ENCODE measurements at places on chromosomes 6 and 20.

GRCh38 chr20:53513489-53514298 lies 79.9 kb downstream of the ZNF217 start:
- no peak for DNase-seq

DNA sequence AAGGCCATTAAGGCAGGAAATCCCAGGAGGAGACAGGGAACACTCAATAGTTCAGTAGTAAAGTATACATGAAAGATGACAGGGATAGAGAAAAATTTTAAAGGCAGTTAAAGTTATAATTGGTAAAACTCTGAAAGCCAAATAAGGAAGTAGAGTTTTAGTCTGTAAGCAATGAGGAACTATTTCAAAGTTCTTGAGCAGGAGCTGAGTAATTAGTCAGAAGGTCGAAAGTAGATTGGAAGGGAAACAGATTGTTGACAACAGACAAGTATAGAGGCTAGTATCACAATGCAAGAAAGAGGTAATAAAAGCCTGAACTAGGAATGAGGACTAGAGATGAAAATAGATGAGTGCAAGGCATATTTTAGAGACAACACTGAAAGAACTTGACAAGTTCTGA lies 150.3 kb downstream of the CDK19 start:
- DNase-seq, result no peak

GRCh38 chr20:63315731-63316491 lies 22.9 kb downstream of the COL20A1 start:
- no peak for DNase-seq

- no peak for DNase-seq
These were observed 88.4 kb upstream of the PDE10A start for GRCh38 chr6:165751486-165751885.

DNA sequence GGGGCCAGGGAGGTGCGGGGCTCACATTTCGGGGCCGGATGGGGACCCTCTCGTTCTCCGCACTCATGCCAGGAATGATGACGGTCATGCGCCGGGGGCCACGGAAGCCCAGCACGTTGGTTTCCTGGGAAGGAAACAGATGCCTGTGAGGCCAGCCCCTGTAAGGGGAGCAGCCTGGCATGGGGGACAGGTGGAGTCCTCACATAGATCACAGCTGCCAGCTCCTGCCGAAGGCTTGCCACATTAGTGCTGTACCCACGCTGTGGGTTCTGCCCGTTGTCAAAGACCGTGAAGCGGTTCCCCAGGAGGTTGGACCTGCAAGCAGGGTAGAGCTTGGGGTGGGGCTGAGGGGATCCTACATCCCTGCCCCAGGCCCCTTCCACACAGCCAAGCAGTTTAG lies 6.7 kb upstream of the TEAD3 start:
- DNase-seq, result no peak

DNA sequence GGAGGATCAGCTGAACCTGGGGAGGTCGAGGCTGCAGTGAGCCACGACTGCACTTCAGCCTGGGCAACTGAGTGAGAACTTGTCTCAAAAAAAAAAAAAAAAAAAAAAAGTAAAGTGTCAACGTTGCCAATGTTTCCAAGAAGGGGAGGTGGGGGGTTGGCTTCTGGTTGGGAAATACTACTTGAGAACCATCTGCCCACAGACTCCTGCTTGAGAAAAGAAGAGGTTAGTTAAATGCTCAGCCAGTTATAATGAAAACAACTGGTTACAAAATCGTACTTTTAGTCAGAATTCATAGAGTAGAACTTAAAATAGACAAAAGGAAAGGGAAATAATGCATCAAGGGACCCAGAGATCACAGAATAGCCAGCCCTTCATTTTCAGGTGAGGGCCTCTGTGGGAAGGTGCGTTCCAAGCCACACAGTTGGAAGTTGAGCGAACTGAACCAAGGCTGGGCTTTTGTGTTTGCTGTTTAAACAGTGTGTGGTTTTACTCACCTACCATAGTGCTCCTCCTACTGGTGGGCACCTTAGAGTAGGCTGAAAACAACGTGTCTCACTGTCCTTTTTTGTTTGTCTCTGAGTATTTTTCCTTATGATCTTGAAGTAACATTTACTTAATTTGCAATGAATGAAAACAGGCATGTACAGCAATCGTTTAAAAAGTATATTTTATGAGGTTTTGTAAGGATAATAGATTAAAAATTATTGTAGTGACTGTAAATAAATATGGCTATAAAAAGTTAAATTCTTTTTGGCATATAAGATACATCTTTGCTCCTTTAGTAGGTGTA lies 200.7 kb downstream of the BCAS1 start:
- DNase-seq, result peak; percentile 74

DNA sequence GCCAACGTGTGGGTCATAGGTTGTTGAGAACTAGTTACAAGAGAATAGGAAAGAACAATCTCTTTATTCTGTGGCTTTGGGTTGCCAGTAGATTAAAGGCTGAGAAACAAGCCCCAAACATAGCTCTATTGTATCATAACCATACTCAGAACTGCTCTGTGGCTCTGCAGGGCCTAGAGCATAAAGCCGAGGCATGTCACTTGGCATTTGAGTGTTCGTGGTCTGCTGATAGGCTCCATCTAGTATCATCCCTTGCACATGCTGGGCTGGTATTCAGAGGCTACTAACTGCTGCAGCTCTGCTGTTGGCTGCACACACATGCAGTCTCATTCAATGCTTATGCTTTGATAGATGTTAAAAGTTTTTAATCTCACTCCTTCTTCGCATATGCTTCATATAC lies 157.9 kb downstream of the OGFRL1 start:
- no peak for DNase-seq

GRCh38 chr6:162845972-162846371 lies 118.2 kb downstream of the PACRG start:
- DNase-seq, result no peak

- DNase-seq, result no peak
These were observed 129.7 kb downstream of the PLG start for GRCh38 chr6:160831739-160832138.

DNA sequence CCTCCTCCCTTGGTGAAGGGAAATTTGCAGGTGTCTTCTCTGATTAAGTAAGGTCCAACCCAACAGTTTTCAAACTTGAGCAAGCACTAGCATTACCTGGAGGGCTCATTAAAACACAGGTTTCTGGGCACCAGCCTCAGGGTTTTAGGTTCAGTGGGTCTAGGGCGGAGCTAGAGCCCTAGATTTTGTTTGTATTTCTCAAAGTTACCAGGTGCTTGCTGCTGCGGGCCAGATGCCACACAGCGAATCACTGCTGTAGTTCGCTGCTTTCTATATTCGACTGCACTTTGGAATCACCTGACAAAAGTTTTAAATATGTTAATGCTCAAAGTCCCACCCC lies 869 bp downstream of the COL21A1 start:
- no peak for DNase-seq

DNA sequence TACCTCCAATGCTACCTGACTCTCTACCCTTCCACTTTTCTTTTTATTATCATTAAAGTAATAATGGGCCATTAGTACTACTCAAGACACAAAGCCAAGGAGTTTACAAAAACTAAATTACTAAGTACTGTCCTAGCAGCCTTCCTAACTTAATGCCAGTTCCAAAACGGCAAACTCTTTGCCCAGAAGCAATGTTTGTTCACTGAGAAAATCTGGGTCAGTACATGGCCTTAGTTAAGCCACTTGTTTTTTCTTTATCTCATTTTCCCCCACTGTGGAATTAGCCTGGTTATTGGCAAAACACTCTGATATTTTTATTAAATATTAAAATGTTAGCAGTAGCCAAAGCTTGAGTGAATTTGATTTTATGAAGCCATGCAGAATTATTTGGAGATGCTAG lies 242.4 kb downstream of the KCNQ5 start:
- DNase-seq, result no peak

DNA sequence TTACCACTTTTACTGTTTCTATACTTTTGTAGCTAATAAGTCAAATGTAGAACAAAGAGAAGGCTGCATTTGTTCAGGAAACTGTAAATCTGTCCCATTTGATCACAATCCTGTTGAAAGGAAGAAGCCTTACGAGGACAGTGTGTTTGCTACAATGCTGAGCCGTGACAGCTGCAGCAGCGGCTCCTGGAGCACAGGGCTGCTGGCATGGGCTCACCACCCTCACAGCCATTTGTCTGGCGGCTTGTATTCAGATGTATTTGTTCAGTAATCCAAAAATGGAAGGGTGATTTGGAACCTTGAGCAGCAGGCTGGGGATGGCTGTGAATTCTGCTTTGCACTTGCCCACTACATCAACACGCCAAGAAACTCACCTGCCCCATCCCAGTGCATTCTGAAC lies 5.7 kb downstream of the TUBB2A start:
- no peak for DNase-seq

All from central memory CD4-positive, alpha-beta T cell (primary cell).